NCI-H1694 treated with DMSO at 0.1 percent for 48 hours (cell line): ENCODE measurements at places on chromosomes 16 and 17.
A peak's percentile ranks its signal among the peaks of the same experiment; 100 is the strongest.

DNA sequence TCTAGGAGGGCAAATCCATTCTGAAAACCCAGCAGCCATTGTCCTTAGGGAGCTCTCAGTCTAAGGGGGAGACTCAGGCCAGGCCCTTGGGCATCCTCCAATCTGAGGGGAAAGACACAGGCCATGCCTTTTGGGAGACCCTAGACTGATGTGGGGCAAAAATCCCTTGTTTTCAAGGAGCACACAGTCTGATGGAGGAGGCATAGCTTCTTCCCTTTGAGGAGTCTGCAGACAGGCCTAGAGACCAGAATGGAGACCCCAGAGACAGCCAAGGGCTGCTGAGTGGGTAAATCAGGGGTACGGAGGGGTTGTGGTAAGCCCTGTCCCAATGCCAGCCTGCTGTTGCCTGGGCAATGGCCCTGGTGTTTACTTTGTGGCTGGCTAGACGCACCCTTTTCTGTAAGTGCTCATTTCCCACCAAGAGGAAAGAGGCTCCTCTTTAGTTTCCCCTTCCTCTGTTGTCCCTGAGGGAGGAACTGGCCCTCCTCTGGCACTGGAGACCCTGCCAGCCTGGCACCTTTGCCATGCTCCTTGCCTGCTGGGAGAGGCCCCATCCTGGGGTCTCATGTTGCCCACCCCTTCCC, 19.3 kb downstream of the ARHGAP23 start:
- DNase-seq: no peak

- DNase-seq: no peak
These were observed at the start of gene COL1A1 for GRCh38 chr17:50201276-50201854. TSS of gene COL1A1 (minus strand) at chr17:50201631. CDS start at chr17:50201513, 118 bp downstream.

DNA sequence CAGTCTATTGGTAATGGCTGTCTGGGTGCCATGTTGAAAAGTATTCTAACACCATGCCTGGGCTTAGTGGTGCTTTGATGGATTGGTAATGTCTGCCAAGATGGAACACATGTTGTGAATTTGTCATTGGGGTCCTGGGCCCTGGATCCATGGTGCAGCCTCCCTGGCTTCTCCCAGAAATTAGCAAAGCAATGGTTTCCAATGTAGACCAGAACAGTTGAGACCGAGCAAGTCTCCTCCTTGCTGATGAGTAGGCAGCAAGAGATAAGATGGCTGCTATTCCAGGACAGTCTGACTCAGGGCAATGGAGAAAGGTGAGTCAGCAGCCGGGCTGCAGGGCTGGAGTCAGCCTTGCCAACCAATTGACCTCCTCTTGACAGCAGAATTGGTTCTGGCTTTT, 30.8 kb downstream of the GPR139 start:
- no peak for DNase-seq

DNA sequence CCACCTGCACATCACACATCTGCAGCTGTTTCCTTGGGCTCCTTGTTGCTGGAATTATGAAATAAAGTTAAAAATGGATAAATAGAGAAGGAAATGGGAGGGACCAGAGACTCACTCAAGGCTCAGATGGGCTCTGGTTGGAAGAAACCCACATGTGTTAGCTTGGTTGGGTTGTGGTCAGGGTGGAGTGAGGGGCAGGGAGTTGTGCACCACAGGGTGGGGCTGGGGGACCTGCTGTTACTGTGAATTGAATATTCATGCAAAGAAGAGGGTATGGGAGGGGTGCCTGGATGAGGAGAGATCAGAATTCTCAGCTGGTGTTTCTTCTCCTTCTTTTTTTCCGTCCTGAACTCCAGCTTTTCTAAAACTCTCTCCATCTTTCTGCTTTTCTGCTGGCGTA, 320.7 kb downstream of the MAP2K4 start:
- DNase-seq: no peak

DNA sequence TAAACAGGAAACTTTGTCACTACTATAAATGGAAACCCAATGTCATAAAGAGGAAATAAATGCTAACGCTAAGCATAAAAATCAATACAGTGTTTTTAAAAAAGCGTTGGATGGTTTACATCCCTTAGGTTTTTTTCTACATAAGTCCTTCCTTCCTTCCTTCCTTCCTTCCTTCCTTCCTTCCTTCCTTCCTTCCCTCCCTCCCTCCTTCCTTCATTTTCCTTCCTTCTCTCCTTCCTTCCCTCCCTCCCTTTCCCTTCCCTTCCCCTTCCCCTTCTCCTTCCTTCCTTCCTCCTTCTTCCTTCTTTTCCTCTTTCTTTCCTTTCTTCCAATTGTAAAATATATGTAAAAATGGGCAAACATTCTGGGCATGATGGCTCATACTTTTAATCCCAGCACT, 108.3 kb downstream of the HAPSTR1 start:
- no peak for DNase-seq

DNA sequence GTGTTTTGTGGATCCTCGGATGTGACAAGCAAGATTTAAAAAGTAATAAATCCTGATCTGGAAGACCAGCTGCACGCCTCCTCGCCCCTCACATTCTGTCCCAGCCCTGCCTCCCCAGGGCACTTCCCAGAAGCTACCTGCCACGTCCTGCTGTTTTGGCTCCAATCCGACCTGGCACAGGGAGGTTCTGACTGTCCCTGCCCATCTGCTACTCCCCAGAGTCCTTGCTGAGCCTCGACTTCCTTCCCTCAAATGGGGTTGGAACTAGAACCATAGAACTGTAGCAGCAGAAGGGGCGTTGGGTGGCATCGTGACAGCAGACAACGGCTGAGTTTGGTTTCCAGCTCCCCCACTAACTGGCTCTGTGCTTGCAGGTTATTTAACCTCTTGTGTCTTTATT, 71.7 kb downstream of the RPH3AL start:
- DNase-seq: no peak

DNA sequence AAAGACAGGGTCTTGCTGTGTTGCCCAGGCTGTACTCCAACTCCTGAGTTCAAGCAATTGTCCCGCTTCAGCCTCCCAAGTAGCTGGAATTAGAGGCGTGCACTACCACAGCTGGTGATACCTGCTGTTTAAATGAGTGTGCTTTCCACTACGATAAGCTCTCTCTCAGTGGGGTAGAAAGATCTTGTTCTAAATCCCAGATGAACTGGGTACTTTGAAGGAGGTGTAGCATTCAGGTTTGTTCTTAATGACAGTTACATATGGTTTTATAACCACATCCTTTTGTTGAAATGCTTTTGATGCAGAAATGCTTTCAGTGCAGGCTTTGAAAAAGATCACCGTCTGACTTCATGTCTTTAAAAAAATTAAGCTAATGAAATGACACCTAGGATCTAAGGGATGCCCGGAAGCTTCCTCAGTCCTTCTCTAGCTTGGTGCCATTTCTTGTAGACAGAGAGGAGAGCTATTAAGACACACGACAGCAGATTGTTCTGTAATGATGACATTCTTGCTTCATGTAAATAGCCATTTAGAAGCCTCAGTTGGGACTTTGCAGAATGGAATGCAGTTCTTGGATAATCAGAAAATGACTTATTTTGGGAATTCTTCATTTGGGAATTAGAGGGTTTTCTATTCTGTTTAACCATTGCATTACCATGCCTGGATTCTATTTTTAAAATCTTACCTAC, 19.5 kb downstream of the PMM2 start:
- DNase-seq: no peak

GRCh38 chr17:841313-841712, 59.2 kb downstream of the MRM3 start:
- DNase-seq: no peak

DNA sequence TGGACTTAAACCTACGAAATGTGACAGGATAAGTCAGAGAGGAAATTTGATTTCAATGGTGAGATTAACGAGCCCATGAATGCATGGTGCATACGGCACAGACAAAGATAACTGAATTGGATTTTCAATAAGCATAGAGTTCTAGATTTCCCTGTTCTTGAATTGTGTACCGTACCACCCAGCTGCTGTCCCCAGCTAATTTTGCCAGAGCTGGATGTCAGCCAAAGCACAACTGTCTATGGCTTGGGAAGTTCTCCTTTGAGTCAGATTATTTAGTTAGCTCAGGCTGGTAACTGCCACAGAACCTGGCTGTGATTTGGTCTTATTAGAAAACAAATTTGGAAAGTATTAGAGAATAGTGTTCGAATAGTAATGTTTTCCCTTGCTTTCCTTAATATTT, 143.1 kb downstream of the CDH13 start:
- peak; percentile 20 for DNase-seq

GRCh38 chr17:51703361-51704341, 443.3 kb downstream of the UTP18 start:
- no peak for DNase-seq

- DNase-seq: no peak
These were observed 777.8 kb upstream of the EEF2KMT start for GRCh38 chr16:5875416-5875815.

DNA sequence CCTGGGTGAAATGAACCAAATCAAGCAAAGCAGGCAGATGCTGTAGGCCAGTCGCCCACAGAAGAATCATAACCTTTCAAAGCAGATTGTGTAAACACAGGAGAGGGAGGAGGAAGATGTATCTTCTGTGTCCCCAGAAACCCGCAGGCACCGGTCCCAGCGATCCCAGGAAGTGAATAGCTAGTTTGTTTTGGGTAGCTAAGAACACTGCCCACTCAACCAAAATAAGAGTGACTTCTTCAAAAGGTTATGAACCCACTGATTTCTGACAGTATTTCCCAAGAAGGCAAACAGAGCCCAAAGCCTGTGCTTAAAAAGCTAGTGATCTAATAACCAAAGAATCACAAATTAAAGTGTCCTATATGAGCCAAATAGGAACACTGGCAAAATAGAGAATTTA, 67.8 kb downstream of the GRIN2A start:
- peak; percentile 6 for DNase-seq

DNA sequence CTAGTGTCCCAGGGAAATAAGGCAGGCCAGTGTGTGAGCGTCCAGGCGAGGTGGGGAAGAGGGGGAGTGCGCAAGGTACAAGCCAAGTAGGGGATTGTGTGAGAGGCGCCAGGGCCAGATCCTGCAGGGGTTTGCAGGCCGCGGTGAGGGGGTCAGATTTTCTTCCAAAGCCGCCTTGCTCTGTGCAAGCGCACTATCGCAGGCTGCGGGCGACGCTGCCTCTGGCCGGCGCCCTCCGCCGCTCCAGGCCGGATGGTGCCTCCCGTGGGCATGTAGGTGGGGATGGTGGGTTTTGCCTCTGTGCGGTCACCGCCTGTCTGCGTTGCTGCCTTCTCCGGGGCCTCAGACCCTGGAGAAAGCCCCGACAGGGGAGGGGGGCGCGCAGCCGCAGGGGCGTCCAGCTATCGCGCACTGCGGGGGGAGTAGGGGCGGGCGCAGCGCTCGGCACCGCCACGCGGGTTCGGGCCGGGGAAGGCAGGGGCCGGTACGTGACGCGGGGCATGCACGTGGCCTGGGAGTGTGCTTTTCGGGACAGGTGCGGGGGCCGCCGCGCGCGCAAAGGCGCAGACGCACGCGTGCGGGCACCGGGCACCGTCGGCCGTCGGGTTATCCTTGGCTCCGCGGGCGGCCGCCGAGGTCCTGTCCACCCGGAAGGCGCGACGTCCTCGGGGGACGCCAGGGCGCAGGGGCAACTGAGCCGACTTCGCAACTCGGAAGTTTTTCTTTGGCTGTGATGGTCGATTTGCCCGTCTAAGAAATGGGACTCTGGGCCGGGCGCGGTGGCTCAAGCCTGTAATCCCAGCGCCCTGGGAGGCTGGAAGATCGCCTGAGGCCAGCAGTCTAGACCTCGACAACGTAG, 1.1 kb upstream of the HAPSTR1 start:
- no peak for DNase-seq

- no peak for DNase-seq
These were observed 9.5 kb downstream of the FOXF1 start for GRCh38 chr16:86519649-86520316.

DNA sequence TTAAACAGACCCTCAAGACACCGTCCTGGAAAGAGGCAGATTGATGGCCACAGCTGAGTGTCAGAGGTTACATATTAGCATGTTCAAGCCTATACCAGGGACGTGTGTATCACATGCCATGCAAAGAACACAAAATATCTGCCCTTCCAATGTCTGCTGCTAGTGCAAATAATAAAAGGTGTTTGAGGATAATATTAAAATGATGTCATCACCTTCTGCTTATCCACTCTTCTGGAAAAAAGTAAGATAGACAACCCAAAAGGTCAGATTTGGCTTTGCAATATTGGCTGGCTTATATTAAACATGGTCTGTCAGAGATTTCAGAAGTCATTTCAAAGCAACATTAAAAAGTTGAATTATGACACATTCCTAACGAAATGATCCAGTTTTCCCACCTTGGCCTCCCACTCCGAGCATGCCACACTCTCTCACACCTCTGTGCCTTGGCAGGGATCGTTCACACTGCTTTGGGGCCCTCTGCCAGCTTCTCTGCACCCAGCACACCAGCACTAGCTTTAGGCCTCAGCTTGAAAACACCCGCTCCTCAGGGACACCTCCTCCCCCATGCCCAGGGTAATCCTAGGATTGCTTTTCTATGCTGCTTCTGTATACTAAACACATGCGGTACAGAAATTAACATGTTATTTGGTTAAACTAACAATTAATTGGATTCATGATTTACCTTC, 248.2 kb downstream of the NTN1 start:
- DNase-seq: no peak

DNA sequence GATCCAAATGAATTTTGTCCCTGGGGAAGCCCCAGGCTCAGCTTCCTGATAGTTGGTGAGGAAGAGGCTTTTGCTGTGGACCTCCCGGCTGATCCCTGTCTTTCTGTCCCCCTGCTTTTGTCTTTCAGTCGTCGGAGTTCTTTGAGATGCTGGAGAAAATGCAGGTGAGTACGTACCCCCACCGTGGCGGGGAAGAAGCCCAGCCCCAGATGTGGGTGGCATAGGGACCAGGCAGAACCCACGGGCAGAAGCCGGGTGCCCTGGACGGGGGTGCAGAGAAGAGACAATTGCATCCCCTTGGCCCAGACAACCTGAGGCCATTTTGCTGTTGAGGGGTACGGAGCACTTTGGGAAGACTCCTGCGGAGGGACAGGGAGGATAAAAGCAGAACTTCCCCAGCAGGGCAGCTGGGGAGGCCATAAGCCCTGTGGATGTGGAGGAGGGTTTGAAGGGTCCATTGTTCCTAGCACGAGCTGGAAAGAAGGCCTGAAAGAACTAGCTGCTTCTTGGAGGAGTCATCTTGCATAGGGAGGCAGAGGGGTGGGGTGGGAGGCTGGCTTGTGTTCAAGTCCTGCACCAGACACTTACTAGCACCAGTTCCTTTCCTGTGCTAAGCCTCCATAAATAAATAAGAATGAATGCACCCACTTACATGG, 105.6 kb downstream of the OR1D5 start:
- DNase-seq: no peak

DNA sequence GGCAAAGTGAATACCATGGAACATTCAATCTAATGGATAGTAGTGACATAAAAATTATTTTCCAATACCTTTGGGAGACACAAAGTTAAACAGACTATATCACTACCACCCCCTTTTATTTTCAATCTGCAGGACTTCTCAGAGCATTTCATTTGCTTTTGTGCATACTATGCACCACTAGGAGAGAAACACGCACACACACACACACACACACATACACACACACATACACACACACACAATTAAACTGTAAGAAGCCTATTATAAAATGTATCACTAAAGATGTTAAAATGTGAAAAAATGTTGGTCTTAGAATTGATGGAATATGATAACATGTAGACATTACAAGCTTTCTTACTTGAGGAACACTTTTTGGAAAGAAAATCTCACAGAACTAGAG, 331.4 kb downstream of the CA10 start:
- DNase-seq: no peak
